Muscle of leg (tissue), 16 donors: ENCODE measurements at places on chromosomes 2 and 18. TPM values are rescaled to one million over a fixed set of nuclear protein-coding genes. Genes with fewer than 3 reads are reported as not detected.

DNA sequence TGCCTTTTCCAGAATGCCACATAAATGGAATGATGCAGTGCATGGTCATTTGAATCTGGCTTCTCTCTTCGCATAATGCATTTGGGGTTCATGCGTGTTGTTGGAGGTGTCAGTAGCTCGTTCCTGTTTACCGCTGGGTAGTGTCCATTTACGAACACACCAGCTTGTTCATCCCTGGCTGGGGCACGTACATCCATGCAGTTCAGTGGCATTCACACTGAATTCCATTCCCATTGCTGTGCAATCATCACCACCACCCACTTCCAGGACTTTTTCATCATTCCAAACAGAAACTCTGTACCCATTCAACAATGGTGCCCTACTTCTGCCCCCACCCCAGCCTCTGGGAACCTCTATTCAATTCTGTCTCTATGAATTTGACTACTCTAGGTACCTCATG lies 14.7 kb upstream of the CIDEA start:
- DNase-seq = no peak

DNA sequence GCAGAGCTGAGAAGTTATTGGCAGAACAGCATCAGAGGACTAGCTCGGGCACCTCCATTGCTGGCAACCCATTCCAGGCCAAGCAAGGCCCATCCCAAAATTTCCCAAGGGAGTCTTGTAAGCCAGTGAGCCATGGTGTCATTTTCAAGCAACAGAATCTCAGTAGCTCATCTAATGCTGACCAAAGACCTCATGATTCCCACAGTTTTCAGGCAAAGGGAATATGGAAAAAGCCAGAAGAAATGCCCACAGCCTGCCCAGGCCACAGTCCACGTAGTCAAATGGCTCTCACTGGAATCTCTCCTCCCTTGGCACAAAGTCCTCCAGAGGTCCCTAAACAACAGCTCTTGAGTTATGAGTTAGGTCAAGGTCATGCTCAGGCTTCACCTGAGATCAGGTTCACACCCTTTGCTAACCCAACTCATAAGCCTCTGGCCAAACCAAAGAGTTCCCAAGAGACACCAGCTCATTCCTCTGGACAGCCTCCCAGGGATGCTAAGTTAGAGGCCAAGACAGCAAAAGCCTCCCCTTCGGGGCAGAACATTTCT lies 2.6 kb downstream of the SMARCAL1 start:
- no peak for DNase-seq

- DNase-seq = no peak
Observed at GRCh38 chr2:226180281-226180884, 619.2 kb downstream of the IRS1 start.

GRCh38 chr2:123080331-123080730 lies 944.8 kb upstream of the CNTNAP5 start:
- no peak for DNase-seq

Gene SULT1C4
- 22.0 TPM for polyA plus RNA-seq

GRCh38 chr2:146527166-146527565 lies 1317.7 kb upstream of the ACVR2A start:
- DNase-seq = no peak

Gene STON1
- polyA plus RNA-seq = 9.5 TPM

Gene PLGLB1
- polyA plus RNA-seq = 5.4 TPM

DNA sequence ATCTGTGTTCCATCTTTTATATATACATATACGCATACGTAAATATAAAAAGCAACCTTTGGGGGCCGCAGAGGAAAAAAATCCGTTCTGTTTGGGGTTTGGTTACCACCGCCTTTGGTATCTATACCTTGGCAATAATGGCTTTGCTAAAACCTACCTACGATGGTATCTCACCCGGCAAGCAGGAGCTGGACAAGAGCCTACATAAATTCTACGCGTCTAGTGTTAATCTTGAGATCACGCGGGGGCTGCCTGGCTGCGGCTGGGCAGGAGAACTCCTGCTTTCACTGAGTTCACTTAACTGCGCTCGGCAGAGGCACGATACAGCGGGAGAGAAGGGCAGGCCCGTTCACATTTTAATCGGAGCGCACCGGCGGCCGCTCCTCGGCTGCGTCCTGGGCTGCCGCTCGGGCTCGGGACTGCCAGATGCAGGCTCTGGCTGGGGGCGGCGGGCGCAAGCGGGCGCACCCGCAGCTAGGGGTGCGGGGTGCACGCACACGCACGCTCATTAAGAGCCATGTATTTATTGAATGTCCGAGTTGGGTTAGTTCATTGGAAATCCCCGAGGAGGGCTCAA lies 1.7 kb upstream of the POU3F3 start:
- no peak for DNase-seq

- DNase-seq = no peak
Observed at GRCh38 chr18:31403409-31403808, 26.8 kb downstream of the DSG4 start.

Gene ALPP
- not detected for polyA plus RNA-seq

DNA sequence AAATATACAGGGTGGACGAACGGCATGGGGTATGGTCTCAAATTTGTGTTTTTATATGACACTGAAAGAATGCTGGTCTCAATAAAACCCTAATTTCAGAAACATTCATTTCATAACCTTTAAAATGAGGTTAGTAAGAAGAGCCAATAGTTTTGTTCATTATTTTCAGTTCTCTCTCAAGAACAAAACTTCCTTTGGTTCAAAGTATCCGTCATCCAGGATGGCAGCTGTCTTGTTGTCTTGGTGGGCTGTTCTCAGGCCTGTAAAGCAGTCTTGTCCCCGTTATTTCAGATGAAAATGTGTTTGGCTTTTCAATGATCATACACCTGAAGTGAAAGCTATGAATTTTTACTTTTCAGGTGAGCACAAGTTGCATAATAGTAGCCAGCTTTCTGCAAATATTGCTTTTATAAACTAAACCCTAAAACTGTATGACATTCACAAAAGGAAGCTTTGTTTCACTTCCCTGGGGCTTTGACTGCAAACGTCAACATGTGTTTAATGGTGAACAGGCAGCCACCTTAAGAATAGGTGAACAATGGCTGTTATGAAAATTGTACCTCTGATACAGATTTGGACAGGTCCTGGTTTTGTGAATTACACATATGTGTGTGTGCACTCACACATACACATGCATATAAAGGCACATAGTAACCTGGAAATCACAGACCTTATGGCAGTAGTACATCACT lies 2.6 kb downstream of the IL18RAP start:
- DNase-seq = no peak

DNA sequence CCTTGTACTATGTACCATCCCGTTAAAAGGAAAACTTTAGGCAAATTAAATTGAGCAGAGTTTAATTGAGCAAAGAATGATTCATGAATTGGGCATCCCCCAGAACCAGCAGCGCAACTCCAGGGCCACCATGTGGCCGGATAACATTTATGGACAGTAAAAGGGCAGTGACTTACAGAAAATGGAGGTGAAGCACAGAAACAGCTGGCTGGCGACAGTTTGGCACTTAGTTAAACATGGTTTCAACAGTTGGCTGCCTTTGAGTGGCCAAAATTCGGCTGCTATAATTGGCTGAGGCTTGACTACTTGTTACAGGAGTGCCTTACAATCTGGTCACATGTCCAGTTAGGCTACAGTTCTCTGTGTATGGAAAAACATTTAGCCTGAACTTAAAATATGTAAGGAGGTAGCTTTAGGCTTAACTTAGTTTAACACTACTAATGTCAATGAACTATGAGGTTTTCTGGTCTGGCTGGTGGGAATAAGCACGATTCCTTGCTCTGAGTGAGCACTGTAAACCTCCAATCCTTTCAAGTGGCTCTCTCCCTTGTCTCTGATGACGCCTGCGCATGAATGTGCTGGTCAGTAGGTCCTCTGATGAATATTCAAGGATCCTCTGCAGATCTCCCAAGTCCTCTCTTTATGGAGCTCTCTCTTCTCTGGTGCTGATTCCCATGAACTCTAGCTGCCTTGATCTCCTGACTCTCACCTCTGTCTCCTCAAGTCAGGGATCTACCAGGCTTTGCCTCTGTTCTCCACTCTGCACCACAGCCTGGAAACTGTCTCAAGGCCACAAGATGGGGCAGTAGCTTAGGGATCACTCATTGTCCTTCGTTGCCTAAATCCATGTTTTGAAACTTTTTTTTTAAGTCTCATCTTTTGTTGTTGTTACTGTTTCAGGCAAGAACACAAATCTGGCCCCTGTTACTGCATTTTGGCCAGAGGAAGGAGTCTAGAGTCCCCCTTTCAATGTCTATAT lies 24.4 kb upstream of the RAB31 start:
- DNase-seq = peak; percentile 79

Gene RAB6D
- 1.2 TPM for polyA plus RNA-seq

Gene FTCDNL1
- polyA plus RNA-seq = 1.4 TPM
